ENCODE measurements at places on chromosomes 12 and 14.

DNA sequence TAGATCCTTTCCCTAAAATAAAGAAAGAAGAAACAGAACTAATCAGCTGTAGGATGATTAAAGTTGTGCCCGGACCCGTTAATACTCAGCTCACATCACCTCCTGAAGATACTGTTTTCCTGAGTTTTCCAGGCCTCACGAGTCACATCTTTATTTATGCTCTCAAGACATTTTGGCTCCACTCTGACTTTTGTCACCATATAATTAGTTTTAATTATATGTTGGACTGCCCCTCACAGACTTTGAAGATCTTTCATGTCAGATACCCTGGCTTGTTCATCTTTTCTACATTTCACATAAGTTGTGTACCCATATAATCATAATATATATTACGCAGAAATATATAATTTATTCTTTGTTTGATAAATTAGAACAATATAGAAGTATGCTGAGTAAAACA is 87.4 kb downstream of the HCAR2 start:
- DNase-seq = no peak

DNA sequence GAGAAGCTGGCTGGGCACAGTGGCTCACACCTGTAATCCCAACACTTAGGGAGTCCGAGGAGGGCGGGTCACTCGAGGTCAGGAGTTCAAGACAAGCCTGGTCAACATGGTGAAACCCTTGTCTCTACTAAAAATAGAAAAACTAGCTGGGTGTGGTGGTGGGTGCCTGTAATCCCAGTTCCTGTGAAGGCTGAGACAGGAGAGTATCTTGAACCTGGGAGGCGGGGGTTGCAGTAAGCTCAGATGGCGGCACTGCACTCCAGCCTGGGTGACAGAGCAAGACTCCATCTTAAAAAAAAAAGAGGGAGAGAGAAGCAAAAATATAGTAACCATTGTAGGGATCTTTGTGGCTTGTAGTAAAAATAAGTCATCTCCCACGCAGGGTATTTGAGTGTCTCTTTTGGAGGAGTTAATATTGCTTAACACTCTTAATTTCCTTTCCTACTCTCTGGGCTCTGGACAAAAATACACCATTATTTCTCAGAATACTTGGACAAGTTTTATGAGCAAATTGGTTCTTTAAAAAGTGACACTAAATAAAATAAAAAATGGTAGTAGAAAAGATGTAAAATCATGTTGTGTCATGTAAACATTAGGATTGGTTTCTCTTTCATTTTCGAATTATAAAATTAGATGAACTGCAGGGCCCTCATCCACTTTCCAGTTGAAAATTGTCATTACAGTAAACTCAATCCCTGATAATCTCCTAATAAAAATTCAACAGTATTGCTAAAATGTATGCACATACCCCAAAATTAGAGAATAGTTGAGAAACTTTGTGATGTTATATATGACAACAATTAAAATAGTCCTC is 61.1 kb upstream of the C12orf71 start:
- DNase-seq = no peak

GRCh38 chr12:31250179-31250578 is 75.8 kb downstream of the SINHCAF start:
- no peak for DNase-seq

DNA sequence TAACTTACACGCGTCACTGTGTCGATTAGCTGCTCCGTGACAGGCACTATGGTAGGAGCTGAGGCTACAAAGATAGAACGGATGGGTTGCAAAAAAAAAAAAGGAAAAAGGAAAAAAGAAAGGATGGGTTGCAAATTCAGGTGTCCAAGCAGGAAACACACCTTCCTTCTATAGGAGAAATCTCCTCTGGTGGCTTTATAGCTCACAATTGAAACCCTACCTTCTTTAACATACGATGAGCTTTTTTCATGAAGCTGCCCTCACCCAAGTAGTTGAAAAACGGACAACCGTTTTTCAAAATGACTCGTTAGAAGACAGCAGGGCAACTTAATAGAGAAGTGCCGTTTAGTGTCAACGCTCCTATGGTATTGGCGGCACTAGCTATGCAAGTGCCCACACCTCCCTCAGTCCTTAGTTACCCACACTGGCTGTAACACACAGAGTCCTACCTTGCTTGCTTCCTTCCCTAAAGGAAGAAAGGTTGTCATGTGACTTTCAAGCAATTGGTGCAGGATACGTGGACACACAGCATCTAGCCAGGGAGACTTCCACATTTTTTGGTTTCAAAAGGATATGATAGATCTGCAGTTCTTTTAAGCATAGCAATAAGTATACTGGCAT is 682 bp upstream of the TRIP11 start:
- DNase-seq = no peak

DNA sequence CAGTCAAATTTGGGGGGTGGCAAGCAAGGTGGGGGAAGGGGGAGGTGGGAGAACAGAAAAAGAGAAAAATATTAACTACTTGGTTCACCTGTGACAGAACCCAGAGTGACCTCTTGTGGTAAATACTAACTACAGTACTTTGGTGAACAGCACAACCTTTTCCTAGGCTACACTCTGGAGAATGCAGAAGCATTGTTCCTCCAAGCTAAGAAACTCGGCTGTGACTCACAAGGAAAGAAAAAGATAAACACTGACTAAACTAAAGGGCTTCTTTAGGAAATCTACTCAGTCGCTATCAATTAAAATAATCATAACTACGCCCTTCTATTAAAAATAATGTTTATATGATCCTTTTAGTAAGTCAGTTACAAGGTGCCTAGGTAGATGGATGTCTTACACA is 5.4 kb downstream of the KCNH5 start:
- no peak for DNase-seq

- DNase-seq = no peak
These were observed 9.4 kb upstream of the ADIPOR2 start for GRCh38 chr12:1681493-1681807.

DNA sequence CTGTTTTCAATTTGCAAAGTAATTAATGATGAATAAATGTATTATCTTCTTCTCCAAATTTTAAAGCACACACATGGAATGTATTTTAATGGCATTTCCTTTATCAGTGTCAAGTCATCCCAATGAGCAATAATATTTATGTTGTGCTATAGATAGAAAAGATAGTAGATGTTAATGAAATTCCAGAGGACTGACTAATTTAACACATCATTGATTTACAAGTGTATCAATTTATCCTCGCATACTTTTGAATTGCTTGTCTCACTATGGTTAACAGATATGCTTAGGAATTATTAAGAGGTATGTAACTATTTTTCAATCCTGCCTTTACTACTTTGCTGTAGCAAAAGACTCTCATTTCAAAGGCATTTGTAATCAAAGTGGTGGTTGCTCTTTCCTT is 842.9 kb downstream of the SLC6A15 start:
- DNase-seq = no peak

DNA sequence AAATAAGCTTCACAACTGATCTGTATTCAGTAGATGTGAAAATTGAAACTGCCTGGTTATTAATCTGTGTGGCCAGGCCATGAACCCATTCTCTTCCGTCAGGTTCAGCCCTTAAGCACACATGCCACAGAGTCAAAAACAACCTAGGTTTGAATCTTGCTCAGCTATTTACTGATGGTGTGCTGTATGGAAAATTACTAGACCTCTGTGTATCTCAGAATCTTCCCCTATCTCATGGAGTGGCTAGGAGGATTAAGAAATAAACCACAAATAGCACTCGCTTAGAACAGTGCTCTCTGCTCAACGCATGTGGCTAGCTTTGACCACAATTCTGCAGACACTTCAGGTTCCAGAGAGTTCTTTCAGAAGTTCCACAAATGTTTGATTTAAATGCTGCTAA is 240.7 kb upstream of the PLEKHG7 start:
- no peak for DNase-seq

DNA sequence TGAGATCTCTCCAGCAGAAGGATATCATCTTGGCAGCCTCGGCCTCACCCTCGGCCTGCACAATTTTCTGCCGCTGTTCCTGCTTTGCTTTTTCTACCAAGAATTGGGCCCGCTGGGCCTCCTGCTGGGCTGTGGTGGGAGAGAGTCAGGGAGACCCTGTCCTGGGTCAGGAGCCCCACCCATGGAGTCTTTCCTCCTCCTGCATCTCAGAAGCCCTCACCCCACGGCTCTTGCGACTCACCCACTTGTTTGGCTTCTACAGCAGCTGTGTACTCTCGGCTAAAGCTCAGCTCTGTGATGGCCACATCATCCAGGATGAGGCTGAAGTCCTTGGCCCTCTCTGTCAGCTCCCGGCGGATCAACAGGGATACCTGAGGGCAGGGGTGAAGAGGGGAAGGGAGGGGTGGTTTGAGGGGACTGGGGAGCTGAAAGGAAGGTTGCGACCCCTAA is 2.8 kb downstream of the PHB2 start:
- no peak for DNase-seq

DNA sequence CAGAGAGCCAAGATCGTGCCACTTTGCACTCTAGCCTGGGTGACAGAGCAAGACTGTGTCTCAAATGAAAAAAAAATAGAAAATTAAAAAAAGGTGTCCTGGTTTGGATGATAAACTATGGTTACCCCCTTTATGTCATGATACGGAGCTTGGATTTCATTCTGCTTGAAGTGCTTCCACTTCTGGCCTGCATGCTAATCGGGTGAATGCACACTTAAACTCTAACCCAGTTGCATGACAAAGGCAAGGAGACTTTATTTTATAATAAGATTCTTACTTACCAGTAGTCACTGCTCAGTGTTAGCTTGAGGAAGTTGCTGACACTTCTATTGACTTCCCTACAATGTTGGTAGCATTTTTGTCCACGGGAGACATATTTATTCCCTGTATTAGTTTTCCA is 24.3 kb downstream of the CFAP54 start:
- no peak for DNase-seq

DNA sequence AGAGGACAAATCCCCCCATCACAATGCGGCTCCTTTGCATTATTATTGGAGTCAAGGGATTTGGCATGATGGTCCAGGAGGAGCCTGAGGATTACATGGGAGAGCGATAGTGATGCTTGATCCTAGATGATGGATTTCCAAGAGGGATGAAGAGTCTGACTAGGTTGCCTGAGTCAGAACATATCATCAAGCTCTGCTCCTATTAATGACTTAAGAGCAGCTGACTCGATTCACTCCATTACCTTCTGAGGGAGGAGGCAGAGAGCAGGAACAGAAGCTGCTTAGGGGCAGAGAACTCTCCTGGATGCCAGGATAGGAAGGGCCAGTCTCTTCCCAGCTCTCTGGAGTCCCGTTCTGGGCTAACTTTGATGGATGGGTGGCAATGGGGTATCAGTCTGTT is 54.0 kb upstream of the CISTR start:
- no peak for DNase-seq

DNA sequence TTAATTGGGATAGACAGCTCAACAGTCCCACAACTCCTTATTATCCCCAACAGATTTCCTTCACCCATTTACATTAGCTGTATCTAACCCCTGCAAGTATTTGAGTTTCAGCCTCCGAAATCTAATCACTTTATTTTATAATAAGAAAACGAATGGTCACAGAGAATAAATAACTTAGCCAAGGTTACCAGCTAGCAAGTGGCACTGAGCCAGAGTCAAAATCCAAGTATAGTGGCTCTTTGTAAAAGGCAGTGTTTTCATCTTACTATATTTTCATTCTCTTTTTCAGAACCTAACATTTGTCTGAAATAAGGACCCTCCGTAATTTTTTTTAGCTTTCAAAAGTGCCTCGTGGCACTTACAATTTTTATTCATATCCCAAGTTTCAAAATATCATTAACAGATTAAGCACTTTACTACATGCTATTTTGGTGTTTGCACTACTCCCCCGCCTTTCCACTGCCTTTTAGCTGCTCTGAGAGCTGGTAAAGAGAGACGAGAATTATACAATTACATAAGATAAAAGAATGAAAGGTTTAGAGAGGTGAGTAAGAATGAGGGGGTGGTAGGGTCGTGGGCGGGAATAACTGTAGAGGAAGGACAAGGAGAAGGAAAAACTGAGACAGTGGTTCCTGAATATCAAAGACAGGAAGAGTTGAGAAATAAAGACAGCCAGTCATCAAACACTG is 3.7 kb upstream of the USP15 start:
- no peak for DNase-seq

GRCh38 chr12:16857456-16857923 is 251.5 kb upstream of the LMO3 start:
- DNase-seq = no peak

- no peak for DNase-seq
These were observed 4.4 kb upstream of the CSRNP2 start for GRCh38 chr12:51087818-51088217.

DNA sequence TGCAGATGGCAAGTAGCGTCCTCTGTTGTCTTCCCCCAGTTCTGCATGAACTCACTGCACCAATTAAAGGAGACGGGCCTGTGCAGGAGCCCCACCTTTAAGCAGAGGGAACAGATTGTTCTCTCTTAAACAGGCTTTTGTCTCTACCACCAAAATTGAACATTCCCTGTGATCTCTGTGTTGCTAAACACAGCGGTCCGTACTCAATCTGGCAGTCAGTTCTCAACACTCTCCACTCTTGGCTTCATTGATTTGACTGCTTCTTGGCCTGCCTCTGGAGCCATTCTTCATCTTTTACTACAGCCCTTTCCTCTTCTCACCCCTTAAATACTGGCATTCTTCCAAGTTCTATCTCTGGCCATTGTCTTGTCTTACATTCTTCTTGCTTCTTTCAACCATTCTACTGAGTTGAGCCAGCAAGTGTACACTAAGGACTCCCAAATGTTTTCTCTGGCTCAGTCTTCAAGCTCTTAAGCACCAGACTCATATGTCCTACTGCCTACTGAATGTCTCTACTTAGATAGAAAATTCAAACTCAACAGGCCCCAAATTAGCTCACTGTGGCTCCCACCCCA is 8.0 kb upstream of the NT5DC3 start:
- DNase-seq = no peak

DNA sequence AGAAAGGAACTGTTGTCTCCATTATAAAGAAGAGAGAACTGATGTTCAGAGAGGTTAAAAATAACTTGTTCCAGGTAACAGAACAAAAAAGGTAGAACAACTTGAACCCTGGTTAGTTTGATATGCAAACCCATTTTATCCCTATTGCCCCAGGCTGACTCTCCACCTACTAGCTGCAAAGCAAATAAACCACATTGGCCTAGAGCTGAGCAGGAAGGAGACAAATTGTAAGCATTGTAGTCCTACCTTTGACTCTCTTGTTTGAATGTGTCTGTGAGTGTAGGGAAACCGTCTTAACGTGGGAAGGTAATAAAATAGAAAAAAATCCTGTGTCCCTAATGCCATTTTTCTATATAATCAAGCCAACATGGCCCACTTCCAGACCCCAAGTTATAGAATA is 126.4 kb downstream of the CCER1 start:
- no peak for DNase-seq

- no peak for DNase-seq
These were observed 826 bp downstream of the ZNF705A start for GRCh38 chr12:8157484-8158198.

- no peak for DNase-seq
These were observed 749 bp downstream of the AKAP3 start for GRCh38 chr12:4648104-4648500.

DNA sequence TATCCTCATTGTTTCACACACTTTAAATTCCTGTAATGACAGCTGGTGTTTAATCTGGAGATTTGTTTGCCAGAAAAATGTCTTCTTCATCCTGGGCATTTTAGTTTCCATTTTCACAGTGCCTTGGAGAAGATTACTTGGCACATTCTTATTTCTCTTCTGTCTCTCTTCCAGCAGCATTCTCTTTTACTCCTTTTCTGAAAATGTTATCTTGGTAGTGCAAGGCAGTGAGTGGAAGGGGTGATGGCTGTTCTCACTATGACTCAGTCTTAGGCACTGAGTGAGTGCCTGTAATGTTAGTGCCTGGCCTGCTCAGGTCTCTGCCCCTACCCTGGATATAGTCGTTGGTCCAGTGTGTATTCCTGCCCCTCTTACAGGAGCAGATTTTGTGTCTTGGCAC is 13.1 kb downstream of the CLECL1 start:
- no peak for DNase-seq
